Aorta (tissue), 5 donors: ENCODE measurements at places on chromosomes 12 and 14.

DNA sequence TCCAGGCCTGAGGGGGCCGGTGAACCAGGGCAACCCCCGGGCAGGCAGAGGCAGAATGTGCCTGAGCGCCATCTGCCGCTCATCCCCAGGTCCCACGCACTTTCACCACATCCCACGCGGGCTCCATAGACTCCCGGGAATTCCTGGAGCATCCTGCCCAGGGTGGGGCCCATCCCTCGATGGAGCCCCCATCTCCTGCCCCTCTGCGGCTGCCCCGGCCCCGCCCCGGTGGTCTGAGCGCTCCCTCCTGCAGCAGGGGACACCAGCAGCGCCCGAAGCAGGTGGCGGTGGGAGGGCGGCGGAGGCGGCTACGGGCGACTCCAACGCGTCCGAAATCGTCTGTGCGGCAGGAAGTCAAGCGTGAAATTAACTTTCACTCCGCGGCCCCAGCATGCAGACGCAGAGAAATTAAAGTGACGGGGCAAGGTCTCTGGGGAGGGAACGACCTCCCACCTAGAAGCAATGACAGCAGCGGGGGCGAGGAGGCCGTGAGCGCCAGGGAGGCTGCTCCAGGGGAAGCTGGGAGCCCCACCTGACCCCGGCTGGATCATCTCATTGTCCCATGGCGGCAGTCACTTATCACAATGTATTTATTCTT, 122.2 kb downstream of the NCOR2 start:
- H3K4me1 ChIP-seq = peaks cover 4% of the 10 kb centered on the region
- H3K27ac ChIP-seq = no peak overlapping the region
- no peaks in the 10 kb centered on the region for H3K36me3 ChIP-seq
- DNase-seq = peak; percentile 71
- H3K4me3 ChIP-seq = no peak overlapping the region

DNA sequence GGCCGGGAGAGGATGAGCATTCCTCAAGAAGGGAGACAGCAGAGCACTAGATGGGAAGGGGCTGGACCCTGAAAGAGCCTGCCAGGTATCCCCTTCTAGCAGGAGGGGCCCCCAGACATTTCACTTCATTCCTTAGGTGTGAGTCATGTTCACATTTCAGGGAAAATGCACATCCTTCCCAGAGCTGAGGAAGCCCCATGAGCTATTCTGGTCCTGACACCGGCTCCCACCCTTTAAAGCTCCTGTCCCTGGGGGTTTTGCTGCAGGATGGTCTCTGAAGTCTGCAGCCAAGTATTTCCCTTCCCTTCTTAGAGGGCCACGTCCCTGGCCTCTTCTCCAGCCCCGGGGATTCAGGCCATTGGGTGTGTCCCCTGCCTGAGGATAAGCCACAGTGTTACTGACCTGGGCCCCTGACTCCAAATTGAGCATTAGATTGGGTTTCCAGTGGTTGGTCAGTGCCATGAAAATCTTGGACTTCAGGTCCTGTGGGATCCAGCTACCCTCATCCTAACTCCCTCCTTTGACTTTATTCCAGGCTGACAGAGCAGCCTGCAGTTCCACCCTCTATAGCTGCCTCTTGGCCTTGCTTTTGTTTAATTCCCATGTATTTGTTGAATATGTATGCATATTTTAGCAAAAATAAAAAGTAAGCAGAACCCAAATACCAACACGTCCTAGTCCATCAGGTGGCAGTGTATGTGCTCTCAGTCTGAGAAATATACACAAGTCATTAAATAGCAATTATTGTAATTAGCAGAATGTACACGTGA, 267.1 kb downstream of the CACNA1C start:
- no peaks in the 10 kb centered on the region for H3K27me3 ChIP-seq
- no peak overlapping the region for H3K4me3 ChIP-seq
- H3K4me1 ChIP-seq = peaks cover 6% of the 10 kb centered on the region
- H3K27ac ChIP-seq = no peak overlapping the region
- H3K36me3 ChIP-seq = no peaks in the 10 kb centered on the region

DNA sequence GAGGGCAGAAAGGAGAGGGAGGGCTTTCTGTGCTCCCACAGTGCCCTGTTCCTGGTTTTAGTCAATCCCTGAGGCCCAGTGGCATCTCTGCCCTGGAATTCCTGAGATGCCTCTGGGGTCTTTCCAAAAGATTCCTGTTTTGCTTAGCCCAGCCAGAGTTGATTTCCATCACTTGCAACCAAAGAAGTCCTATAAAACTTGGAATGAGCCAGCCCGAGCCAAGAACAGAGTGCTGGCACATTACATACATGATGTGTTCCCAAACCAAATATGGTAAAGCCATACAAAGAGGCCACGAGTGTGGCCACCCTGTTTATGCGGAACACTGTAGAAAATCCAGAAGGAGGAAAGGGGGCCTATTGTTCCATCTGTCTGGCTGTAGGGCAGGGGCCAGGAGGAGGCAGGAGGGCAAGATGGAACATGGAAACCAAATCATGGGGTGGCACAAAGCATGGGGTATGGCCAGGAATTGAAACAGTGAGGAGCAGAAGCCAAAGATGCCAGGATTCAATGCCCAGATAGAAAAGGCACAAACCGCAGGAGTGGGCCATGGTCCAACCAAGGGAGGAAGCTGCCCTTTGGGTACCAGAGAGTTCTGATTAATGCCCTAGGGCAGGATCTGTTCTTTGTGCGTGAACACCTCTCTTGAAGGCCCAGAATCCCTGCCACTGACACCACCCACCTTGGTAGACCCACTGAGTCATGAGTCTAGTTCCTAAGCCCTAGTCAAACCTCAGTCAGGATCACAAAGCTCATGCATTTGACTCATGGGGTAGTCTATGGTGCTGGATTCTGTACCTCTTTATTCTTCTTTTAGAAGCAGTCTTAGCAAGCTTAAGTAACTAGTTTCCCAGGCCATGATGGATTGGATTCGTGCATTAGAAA, 75.2 kb downstream of the LRRC74A start:
- no peak overlapping the region for H3K27ac ChIP-seq
- H3K4me1 ChIP-seq = peaks cover 3% of the 10 kb centered on the region
- no peaks in the 10 kb centered on the region for H3K27me3 ChIP-seq
- no peak overlapping the region for H3K4me3 ChIP-seq
- no peaks in the 10 kb centered on the region for H3K36me3 ChIP-seq
- DNase-seq = no peak

DNA sequence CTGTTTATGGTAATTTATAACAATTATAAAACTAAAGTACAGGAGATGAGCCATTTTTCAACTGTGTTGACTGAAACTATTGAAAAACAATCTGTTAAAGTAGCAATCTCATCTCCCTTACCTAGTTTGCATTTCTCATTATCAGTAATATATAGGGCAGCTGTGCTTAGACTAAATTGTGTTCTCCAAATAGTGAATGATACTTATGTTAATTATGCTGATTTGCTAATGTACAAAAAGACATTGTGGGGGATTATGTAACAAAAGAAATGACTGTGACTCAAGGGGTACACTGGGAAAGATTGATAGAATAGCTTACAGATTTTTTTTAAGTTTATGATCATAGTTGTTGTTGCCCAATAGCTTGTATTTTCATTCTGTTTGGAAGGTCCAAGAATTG, 207.7 kb downstream of the FUT8 start:
- no peak overlapping the region for H3K27ac ChIP-seq
- no peaks in the 10 kb centered on the region for H3K36me3 ChIP-seq
- no peaks in the 10 kb centered on the region for H3K27me3 ChIP-seq
- no peaks in the 10 kb centered on the region for H3K4me1 ChIP-seq

GRCh38 chr14:57560681-57561080, 67.0 kb upstream of the CCDC198 start:
- H3K36me3 ChIP-seq = no peaks in the 10 kb centered on the region
- no peaks in the 10 kb centered on the region for H3K4me1 ChIP-seq
- H3K27ac ChIP-seq = no peak overlapping the region
- no peak for DNase-seq
- H3K27me3 ChIP-seq = no peaks in the 10 kb centered on the region
- no peak overlapping the region for H3K4me3 ChIP-seq

DNA sequence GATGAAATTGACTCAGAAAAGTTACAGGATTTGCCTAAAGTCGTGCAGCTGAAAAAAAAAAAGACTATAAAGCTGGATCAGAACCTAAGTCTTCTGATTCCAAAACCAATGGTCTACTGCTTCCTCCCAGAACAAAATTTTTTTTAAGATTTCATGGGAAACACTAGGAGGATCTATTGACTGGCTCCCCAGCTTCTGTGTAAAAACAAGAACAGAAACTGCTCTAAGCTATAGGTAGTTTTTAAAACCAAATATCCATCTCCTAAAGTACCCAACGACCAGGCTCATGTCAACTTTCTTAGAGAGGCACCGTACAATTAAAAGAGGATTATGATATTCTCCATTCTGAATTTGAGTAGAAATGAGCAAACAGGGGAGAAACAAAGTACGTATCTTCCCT, 9.4 kb downstream of the FMNL3 start:
- no peaks in the 10 kb centered on the region for H3K27me3 ChIP-seq
- H3K4me3 ChIP-seq = no peak overlapping the region
- H3K4me1 ChIP-seq = no peaks in the 10 kb centered on the region
- no peaks in the 10 kb centered on the region for H3K36me3 ChIP-seq
- no peak overlapping the region for H3K27ac ChIP-seq

DNA sequence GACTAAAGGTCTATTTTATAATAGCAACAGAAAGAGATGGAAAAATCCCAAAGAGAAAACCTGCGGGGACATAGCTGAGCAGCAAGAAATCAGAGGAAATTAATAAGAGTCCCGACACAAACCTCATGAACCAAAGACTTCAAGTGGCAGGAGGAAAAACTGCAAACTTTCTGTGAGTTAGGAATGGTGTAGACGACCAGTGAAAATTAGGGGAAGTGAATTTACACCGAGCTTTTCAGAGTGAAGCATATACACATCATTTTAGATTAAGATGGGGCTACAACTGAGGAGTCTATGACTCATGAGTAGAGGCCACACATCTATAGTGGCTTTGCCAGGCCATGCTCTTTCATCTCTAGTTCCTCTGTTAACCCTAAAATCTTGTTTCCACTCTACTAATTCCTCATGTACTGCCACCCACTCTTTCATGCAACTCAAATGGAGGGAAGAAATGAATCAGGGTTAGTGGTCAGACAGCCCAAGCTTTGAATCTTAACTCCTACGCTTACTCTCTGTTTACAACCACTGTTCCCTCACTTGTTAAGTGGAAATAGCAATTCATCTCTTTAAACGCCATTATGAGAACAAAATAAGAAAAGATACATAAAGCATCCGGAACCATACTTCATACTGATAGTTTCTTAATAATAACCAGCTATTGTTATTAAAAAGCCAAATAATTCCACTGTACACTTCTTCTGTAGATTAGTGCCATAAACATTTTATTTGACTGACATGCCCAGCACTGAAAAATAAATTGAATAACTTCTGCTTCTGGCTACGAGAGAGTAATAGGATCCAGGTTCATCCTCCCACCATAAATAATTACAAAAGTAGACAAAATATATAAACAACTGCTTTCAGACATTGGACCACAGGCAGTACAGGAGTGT, 219.3 kb downstream of the RMST start:
- no peaks in the 10 kb centered on the region for H3K27me3 ChIP-seq
- H3K4me3 ChIP-seq = no peak overlapping the region
- H3K27ac ChIP-seq = no peak overlapping the region
- H3K4me1 ChIP-seq = no peaks in the 10 kb centered on the region
- DNase-seq = no peak
- no peaks in the 10 kb centered on the region for H3K36me3 ChIP-seq

DNA sequence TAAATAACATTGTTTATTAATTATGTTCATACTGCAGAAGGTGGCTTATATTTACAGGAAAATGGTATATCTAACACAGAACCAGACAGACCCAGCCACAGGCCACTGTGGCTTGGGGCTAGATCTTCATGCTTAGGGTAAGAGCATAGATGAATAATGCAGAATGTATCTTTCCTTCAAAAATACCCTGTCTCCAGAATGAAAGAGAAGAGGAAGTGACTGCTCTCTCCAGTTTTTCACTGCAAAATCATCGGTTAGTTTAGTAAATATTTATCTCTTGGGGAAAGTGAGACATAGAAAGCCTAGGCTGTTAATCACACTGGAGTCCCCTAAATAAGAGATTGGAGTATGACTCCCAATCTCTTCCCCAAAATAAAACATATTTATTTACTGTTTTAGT, 453.7 kb downstream of the NAV3 start:
- H3K36me3 ChIP-seq = no peaks in the 10 kb centered on the region
- no peak for DNase-seq
- H3K27me3 ChIP-seq = no peaks in the 10 kb centered on the region
- no peak overlapping the region for H3K4me3 ChIP-seq
- H3K4me1 ChIP-seq = no peaks in the 10 kb centered on the region

- H3K4me1 ChIP-seq = peaks cover 3% of the 10 kb centered on the region
- no peak overlapping the region for H3K4me3 ChIP-seq
- no peak for DNase-seq
- H3K27me3 ChIP-seq = no peaks in the 10 kb centered on the region
- H3K27ac ChIP-seq = no peak overlapping the region
Measured at GRCh38 chr12:29943683-29944082, 159.9 kb upstream of the TMTC1 start.

GRCh38 chr14:38122241-38122640, 85.5 kb upstream of the SSTR1 start:
- H3K36me3 ChIP-seq = no peaks in the 10 kb centered on the region
- no peak overlapping the region for H3K27ac ChIP-seq
- no peak for DNase-seq
- no peaks in the 10 kb centered on the region for H3K4me1 ChIP-seq
- no peaks in the 10 kb centered on the region for H3K27me3 ChIP-seq
- no peak overlapping the region for H3K4me3 ChIP-seq

GRCh38 chr14:24365600-24366412, 2.2 kb upstream of the NFATC4 start:
- no peaks in the 10 kb centered on the region for H3K4me1 ChIP-seq
- no peaks in the 10 kb centered on the region for H3K36me3 ChIP-seq
- H3K4me3 ChIP-seq = no peak overlapping the region
- peak overlapping the region; percentile 64 for H3K27ac ChIP-seq
- no peaks in the 10 kb centered on the region for H3K27me3 ChIP-seq

- H3K4me3 ChIP-seq = no peak overlapping the region
- no peaks in the 10 kb centered on the region for H3K4me1 ChIP-seq
- H3K27me3 ChIP-seq = no peaks in the 10 kb centered on the region
- no peak for DNase-seq
Measured at GRCh38 chr14:92409043-92409442, 86.1 kb downstream of the SLC24A4 start.

DNA sequence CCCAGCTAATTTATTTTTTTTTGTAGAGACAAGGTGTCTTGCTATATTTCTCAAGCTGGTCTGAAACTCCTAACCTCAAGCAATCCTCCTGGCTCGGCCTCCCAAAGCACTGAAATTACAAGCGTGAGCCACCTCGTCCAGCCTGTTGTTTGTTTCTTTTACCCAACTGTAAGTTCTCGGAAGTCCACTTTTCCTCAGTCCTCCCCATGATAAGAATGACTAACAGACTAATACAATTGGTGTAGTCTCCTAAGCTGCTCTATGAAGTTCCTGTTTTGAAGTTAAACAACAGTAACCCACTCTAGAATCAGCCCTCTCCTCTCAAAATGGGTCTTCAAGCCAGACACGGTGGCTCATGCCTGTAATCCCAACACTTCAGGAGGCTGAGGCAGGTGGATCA, 36.5 kb downstream of the HIGD1C start:
- H3K27me3 ChIP-seq = no peaks in the 10 kb centered on the region
- no peak overlapping the region for H3K4me3 ChIP-seq
- peaks cover 5% of the 10 kb centered on the region for H3K4me1 ChIP-seq
- DNase-seq = no peak
- peaks cover 5% of the 10 kb centered on the region for H3K36me3 ChIP-seq

- H3K4me1 ChIP-seq = no peaks in the 10 kb centered on the region
- no peak overlapping the region for H3K27ac ChIP-seq
- no peak overlapping the region for H3K4me3 ChIP-seq
Measured at GRCh38 chr14:65224799-65225198, 122.5 kb upstream of the MAX start.
